Omental fat pad (tissue), 4 donors: ENCODE measurements at places on chromosomes 6 and 20. TPM values are rescaled to one million over a fixed set of nuclear protein-coding genes. Genes with fewer than 3 reads are reported as not detected.
A peak's percentile ranks its signal among the peaks of the same experiment; 100 is the strongest.

DNA sequence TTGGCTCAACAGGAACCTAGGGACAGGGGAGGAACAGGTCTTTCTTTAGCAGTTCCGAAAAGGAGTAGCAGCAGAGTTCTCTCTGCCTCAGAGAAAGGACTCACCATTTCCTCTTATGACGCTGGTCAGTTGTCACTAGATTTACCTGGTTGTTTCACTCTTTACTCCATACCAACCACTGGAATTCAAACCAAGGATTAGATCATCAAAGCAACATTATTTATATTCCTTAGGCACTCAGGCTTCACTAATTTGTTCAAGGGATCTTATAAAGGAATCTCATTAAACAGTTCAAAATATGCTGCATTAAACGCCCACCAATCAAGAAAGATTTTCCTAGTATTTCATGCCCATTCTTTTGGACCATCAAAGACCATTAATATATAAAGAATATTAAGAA lies 1129.5 kb upstream of the MAP3K7 start:
- DNase-seq, result no peak

DNA sequence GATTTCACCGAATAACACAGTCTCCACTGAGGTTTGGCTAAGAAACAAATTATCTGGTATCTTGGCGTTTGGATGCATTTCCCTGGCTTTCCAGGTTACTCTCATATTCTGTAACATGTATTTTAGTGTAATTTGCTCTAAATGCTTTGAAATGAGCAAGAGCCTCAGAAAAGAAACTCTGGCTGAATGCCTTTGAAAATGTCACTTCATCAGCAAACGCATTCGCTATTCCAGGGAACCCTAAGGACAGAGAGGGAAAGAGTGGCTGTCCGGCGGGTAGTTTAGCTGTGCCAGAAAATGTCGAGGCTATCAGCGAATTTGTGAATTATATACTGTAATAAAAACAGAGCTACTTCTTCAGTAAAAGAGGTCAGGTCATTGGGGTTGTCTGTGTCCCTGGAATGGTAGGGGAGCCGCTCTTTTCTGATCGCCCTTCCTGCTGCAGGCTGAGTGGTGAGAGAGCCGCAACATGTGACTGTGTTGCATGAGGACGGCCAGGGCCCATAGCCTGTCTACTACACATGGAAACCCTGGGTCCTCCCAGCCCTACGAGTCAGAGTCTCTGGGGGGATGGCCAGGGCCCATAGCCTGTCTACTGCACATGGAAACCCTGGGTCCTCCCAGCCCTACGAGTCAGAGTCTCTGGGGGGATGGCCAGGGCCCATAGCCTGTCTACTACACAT lies 57.3 kb downstream of the SMOC2 start:
- no peak for DNase-seq

DNA sequence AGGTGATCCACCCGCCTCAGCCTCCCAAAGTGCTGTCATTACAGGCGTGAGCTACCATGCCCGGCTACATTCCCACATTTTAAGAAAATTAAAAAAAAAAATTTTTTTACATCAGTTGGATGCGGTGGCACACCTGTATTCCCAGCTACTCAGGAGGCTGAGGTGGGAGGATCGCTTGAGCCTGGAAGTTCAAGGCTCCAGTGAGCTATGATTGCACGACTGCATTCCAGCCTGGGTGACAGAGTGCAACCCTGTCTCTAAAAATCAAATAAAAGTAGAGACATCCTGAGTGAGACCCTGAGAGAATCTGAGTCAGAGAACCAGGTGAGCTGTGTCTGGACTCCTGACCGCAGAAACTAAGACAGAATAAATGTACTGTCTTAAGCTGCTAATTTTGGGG lies 38.8 kb downstream of the PIM1 start:
- no peak for DNase-seq

- DNase-seq, result no peak
Observed at GRCh38 chr20:58472273-58473018, 42.8 kb downstream of the APCDD1L start.

- DNase-seq, result no peak
Observed at GRCh38 chr6:166838987-166839386, 117.4 kb downstream of the RNASET2 start.

- no peak for DNase-seq
Observed at GRCh38 chr6:1129131-1129530, 182.8 kb upstream of the FOXQ1 start.

GRCh38 chr6:15489261-15489962 lies 173.4 kb downstream of the DTNBP1 start:
- peak; percentile 22 for DNase-seq

The C4A gene
- total RNA-seq, result 336 TPM

The SIGLEC1 gene
- total RNA-seq, result 26.7 TPM

The FOXA2 gene
- total RNA-seq, result not detected

The TCF21 gene
- total RNA-seq, result 5.8 TPM

The KCNQ2 gene
- not detected for total RNA-seq

The RNF182 gene
- total RNA-seq, result 0.96 TPM

The TMC2 gene
- 0.46 TPM for total RNA-seq
